ENCODE measurements at places on chromosomes 1 and 21.

- DNase-seq = no peak
Measured at GRCh38 chr21:45942755-45943629, 38.6 kb upstream of the COL6A1 start.

DNA sequence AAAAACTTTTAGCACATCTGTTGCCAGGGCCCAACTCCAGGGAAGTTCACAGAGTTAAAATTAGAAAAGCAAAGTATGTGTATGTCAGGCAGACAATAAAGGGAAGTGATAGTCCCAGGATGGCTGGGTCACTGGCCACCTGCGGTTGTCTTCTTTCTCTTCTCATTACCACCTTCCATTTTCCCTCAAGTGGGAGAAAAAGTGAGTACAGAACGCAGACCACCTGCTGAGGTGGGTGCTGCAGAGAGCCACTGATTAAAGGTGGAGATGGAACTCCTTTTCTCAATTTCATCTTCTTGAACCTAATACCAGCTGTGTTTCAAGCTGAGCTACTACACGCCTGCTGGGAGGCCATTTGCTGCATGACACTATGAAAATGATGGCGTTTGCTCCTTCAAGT lies 88.8 kb upstream of the PDE4B start:
- no peak for DNase-seq

DNA sequence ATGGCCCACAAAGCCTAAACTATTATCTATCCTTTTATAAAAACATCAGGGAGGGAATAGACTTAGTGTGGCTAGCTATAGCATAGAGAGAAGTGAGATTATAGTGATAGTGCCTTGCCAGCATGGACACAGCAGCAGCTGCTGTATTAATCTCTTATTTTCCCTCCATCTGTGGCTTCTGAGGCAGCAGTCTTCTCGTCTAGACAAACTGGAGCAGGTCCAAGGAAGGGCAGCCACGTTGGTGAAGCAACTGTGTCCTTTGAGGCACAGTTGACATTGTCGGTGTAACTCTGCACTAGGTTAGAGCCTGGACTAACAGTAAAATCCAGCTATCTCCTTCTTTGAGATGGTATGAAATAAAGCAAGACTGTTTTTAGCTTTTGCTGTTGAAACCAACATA lies 131.3 kb downstream of the CACHD1 start:
- DNase-seq = no peak

DNA sequence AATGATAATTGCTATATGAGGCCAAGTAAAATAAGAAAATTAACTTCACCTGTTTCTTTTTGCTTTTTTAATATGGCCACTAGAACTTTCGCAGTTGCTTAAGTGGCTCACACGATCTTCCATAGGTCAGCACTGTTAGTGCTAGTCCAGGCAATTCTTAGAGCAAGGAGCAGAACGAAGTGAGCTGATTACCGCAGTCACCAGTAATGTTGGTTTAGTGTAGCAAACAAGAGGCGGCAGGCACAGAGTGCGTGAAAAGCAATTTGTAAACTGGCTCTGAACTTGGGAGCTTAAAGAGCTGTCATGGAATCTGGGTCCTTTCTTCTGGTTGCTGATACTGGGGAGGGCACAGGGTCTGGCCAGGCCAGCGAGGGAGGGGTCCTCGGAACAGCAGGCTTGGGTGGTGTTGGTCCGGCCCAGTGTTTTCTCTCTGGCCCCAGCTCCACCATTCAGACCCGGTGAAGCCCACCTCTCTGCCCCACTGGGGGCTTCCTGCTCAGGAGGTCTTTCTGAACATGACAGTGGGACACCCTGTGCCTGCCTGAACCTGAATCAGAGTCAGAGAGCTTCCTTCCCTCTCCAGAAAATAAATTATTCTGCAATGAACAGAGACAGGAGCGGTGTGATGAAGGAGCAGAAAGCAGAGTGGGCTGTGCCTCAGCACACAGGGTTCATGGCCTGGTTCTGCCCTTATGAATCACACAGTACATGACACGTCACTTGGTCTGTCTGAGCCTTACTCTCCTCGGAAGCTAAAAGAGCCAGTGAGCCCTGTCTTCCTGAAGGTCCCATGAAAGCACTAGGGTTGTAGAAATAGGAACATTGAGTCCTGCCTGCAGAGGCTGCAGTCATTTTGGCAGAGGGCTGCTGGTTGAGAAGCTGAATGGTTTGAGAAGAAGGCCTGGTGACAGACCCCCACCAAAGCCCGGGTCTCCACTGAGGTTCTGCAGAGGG lies 11.9 kb downstream of the ETS2 start:
- no peak for DNase-seq

GRCh38 chr1:225258811-225259210 lies 169.0 kb downstream of the LBR start:
- no peak for DNase-seq

- DNase-seq = no peak
Measured at GRCh38 chr1:117147856-117148588, 26.5 kb upstream of the TRIM45 start.

- DNase-seq = no peak
Measured at GRCh38 chr1:223873044-223873443, 27.3 kb upstream of the TP53BP2 start.

- no peak for DNase-seq
Measured at GRCh38 chr1:193356249-193356648, 169.8 kb upstream of the B3GALT2 start.

GRCh38 chr1:155938220-155938627 lies 3.2 kb upstream of the RXFP4 start:
- no peak for DNase-seq

DNA sequence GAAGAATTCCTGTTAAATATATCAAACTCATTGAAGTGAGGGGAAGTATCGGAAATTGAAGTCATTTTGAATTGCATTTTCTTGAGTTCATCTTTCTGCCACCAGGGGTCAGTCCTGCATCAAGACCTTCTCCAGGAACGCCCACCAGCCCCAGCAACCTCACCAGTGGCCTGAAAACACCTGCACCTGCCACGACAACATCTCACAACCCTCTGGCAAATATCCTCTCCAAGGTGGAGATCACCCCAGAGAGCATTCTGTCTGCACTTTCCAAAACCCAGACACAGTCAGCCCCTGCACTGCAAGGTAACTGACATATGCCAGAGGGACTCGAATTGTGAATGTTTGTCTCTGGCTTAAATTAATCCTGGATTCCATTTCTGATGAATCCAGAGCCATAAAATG lies 22.8 kb upstream of the TARS2 start:
- peak; percentile 38 for DNase-seq

- DNase-seq = no peak
Measured at GRCh38 chr1:69569175-69569541, 1.4 kb downstream of the LRRC7 start.

- DNase-seq = no peak
Measured at GRCh38 chr1:231527586-231528171, 790 bp upstream of the TSNAX start.

- no peak for DNase-seq
Measured at GRCh38 chr21:31287201-31287600, 56.9 kb downstream of the TIAM1 start.

DNA sequence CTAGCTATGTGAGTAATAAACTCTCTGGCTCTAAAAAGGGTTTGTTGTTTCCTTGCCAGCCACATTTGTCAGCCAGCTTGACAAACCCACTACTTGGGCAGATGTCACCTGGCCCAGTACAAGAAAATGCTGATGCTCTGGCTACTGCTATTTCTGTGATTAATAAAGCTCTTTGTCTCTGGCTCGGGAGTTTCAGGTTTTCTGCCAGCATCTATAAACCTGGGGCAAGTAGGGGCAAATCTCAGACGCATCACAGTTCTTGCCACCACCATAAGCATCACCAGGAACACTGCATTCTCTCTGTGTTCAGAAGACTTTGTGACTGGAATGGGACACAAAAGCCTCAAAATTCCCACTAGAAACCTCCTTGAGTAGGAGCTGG lies 2.5 kb downstream of the ITLN2 start:
- DNase-seq = no peak

DNA sequence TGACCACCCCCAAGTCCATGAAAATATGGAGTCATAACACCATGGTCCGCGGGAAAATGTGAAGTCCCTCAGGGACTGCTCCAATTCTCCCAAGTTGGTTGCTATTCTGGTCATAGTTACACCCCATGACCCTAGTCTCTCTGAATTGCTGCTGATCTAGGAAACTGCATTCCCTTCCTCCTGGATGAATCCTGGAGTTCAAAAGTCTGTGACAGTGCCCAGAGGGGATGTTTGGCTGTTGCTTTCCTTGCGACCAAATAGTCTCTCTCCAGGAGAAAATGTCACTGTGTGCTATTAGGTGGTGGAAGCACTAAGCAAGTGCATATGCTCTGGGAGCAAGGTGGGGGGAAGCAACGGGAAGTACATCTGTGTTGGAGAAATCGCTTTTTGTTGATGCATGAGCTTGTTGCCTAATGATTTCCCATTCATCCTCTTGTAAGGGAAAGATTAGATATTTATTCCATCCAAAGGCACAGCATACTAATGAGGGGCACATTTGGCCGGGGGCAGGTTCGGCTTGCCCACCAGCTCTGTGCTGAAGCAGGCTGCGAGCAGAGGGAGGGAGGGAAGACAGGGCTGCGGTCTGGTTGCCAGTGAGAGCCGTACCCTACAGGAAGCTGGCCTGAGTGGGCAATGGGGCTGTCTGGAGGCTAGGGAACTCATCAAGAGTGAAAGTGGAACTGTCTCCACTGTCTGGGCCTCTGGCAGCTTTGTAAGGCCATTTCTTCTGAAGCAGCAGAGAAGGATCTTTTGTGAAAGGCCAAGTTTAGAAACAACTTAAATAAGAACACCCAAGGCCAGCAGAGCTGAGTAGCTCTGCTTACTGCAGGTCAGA lies 27.2 kb downstream of the SYT6 start:
- DNase-seq = no peak

GRCh38 chr1:201272799-201273198 lies 10.5 kb upstream of the PKP1 start:
- DNase-seq = no peak

- no peak for DNase-seq
Measured at GRCh38 chr1:31981972-31982371, 31.7 kb upstream of the KHDRBS1 start.

GRCh38 chr1:204929487-204930154 lies 59.0 kb downstream of the NFASC start:
- DNase-seq = no peak

- DNase-seq = no peak
Measured at GRCh38 chr1:64956733-64957441, 9.5 kb downstream of the JAK1 start.

DNA sequence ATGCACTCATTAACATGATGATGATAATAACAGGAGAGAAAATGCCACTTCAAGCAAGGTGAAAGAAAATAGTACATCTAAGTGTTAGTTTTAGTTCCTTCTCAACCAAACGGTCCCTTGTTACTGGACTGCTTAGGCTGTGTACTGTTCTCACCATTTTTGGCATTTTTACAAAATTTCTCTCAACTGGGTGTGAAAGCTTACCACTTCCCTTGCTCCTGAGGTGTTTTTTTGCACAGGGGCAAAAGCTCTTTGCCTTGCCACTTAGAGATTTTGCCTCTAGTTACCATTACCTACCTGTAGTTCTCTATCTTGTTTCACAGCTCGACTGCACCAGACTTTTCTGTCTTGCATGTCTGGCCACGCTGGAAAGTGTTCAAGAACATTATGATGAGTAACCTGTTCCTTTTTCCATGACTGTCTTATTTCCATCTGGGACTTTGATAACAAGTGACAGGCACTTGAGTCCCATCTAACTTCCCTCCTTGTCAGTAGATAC lies 10.7 kb downstream of the NEK7 start:
- DNase-seq = no peak

GRCh38 chr1:112337028-112337531 lies 58.9 kb upstream of the CTTNBP2NL start:
- no peak for DNase-seq

GRCh38 chr21:45599146-45599581 lies 44.4 kb upstream of the PCBP3 start:
- DNase-seq = no peak

GRCh38 chr1:16915627-16915973 lies 6.1 kb upstream of the CROCC start:
- no peak for DNase-seq

DNA sequence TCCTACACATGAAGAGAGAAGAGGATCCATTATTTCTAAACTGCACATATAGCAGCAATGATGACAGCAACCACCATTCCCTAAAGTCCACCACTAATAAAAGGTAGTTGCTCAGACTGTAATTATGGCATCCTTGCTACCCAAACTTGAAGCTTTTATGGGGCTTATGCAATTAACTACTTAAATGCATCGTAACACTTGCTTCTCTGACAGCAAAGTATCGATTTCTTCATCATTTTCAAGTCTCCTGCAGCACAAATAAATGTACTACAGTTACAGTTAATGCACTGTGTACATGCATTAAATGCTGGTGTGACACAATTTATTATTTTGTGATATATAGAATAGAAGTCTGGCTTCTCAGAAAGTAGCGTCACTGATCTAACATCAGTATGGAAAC lies 241.7 kb downstream of the USH2A start:
- DNase-seq = no peak

Measured in stimulated activated CD4-positive, alpha-beta T cell treated with anti-CD3 and anti-CD28 coated beads, Interleukin-15, amount 100 ng/mL, for 1 hour (primary cell).